AG09309 (cell line): ENCODE measurements at places on chromosomes 2 and 18.

GRCh38 chr18:59823596-59824195 is 76.1 kb upstream of the PMAIP1 start:
- DNase-seq, result no peak

GRCh38 chr2:27255660-27256059 is 7.2 kb downstream of the SLC30A3 start:
- peak; percentile 24 for DNase-seq

DNA sequence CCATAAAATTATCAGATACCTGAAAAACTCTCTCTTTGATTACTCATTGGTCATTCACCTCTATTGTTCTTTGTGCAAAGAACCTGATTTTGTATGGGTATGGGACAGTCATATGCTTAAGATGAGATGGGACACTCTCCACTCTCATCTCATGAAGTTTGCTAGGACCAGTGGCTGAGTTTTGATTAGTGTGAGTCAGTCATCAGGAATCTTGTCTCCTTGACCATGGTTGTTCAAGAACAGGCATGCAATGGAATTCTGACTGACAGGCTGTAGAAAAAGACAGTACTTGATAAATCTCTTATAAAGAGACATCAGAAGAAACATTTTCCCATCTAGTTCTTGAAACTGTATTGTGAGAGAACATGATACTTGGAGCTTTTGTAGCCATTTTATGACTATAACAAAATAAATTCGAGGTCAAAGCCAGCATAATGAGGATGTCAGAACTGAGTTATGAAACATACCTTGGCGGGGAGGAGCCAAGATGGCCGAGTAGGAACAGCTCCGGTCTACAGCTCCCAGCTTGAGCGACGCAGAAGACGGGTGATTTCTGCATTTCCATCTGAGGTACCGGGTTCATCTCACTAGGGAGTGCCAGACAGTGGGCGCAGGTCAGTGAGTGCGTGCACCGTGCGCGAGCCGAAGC is 367.0 kb downstream of the NR4A2 start:
- no peak for DNase-seq

DNA sequence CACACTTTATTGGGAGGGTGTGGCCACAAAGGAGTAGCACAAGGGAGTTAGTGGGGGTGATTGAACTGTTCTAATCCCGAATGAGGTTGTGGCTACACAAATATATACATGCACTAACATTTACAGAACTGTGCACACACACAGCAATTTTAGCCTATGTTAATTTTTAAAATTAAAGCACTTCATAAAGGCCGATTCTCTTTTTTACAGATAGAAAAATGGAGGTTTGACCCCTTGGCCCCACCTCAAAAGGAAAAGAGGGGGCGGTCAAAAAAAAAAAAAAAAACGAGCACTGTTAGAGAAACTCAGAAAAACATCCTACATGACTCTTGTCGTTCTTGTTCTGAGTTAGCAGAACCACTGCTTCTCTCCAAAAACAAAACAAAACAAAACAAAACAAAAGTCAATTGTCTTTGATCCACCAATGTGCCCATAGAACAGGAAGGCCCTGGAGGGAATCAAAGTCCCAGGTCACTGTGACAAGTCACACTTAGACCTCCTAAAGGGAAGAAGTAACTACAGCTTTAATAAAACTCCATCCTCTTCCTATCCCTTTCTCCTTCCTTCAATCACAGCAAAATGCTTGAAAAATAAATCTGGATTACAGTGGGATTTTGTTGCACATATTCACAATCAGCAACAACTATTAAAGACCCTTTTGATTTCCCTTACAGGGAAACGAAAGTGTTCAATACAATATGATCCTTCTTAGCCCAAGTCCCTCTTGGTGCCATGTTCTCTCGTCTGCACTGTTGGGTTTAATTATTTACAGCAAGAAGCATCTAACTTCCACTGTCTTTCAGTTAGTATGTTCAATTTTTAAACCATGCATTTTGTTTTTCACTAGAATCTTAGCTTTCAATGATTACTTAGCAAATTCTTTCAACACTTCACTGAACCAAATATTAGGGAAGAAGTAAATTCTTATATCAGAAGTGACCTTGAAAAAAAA is 16.6 kb downstream of the LRP2 start:
- no peak for DNase-seq

DNA sequence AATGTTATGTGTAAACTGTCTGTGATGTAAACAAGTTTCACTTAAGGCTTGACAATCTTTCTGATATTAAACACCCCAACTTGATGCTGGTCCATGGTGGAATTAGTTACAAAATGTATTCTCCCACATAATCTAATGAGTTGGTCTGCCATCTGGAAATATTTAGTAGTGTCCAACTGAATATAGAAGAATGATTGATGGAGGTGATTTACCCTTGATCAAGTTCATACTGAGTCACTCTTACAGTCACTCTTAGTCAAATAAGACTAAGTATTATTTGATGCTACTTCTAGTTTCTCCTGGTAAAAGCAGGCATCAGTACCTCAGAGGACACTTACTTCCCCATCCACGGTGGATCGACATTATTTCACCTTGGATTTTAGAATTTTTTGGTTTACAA is 198.1 kb downstream of the SATB2 start:
- DNase-seq, result no peak

- no peak for DNase-seq
Measured at GRCh38 chr18:33878213-33878612, 300.2 kb downstream of the ASXL3 start.

- no peak for DNase-seq
Measured at GRCh38 chr18:30093376-30093775, 949.2 kb downstream of the DSC3 start.

DNA sequence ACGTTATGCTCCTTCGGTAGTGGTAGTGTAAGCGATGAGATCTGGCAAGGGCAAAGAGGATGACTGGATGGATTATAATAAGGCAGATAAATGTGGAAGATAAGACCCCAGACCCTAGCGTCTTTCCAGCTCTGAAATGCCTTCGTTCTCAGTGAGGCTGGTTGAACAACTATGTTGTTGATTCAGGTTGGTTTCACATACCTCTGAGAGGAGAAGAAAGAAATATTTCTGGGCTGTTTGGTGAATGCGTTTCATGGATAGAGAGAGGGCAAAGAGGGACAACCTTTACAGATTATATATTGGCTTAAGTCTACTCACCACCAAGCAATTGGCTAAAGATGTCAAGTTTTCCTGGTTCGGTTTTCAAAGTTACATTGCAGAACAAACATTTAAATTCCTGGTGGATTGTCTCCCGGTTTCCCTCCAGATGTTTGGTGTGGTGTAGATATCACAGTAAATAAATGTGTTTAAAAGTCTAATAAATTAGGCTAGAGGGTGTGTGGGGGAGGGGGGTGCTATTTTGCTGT is 190.1 kb upstream of the GLI2 start:
- no peak for DNase-seq

- DNase-seq, result peak; percentile 93
Measured at GRCh38 chr2:201854221-201854801, 48.0 kb downstream of the CDK15 start.
